CD4-positive, alpha-beta T cell treated with Interleukin-2 at 100 ng/mL for 4 hours (primary cell): ENCODE measurements at places on chromosomes 13 and 19.

GRCh38 chr19:44438441-44438840, 9.8 kb downstream of the ZNF229 start:
- DNase-seq: no peak

DNA sequence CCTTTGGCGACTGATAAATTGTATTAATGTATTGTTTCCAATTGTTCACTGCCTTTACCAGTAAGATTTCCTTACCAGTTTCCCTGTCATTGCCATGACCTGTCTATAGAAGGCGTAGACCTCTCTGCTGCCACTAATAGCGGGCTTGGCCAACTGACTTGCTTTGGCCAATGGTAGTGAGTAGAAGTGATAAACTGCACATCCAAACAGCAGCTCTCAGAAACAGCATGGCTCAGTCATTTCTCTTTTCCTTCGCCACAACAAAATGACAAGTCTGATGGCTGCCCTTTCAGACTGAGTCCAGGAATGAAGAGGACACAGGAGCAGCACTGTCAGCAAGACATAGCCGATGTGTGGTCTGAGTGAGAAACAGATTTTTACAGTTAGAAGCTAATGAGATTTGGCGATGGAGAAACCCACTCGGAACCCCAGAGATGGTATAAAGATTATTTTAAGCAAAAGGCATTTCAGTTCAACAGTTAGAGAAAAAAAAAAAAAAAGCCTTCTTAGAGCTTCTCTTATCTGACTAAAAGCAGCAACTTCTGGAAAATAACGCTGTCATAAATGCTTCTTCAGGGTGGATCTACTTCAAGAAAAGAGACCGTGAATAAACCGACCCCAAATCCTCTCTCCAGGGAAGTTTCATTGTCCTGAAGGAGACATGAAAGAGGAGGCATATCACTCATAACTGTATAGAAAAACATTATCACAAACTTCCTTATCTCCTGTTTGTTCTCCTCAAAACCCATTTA, 42.0 kb upstream of the TM9SF2 start:
- DNase-seq: no peak

DNA sequence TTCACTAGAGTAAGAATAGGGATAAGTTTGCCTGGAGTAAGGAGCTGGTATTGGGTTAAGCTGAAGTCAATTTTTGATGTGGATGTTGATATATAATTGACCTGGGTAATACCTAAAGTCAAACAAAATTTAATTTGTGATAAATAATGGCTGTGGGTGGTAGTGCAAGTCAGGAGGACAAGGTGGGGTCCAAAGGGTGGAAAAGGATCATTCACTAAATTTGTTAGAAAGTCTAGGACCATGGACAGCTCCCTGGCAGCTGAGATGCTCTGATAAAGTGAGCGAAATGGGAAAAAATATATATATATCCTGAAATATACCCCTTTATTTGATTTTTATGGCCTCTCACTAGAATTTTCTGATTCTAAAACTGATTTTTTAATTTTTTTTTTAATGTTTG, 463.5 kb downstream of the GPC6 start:
- DNase-seq: no peak

DNA sequence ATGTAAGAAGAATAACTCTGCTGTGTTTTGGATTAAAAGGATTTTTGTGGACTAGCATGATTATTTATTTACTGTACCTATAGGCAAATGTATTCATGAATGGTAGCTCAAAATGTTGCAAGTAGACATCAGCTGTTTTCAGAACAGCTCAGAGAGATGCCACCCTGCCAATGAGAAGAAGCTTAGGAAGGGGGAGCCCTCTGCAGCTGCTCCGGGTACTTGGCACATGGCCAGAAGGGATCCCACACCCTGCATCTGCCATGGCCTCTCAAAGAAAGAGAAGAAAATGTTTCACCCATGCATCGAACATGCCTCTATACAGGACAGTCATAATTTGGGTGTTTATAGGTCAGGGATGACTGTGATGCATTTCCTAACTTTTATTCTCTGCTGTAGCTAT, 30.5 kb upstream of the MBNL2 start:
- no peak for DNase-seq

GRCh38 chr19:45939792-45940514, 25.4 kb upstream of the NANOS2 start:
- no peak for DNase-seq

GRCh38 chr13:80665792-80666333, 324.9 kb upstream of the SPRY2 start:
- DNase-seq: no peak

GRCh38 chr13:113869263-113869662, 5.4 kb upstream of the GAS6 start:
- DNase-seq: no peak

- DNase-seq: no peak
Measured at GRCh38 chr13:77836423-77836822, 82.2 kb downstream of the EDNRB start.

DNA sequence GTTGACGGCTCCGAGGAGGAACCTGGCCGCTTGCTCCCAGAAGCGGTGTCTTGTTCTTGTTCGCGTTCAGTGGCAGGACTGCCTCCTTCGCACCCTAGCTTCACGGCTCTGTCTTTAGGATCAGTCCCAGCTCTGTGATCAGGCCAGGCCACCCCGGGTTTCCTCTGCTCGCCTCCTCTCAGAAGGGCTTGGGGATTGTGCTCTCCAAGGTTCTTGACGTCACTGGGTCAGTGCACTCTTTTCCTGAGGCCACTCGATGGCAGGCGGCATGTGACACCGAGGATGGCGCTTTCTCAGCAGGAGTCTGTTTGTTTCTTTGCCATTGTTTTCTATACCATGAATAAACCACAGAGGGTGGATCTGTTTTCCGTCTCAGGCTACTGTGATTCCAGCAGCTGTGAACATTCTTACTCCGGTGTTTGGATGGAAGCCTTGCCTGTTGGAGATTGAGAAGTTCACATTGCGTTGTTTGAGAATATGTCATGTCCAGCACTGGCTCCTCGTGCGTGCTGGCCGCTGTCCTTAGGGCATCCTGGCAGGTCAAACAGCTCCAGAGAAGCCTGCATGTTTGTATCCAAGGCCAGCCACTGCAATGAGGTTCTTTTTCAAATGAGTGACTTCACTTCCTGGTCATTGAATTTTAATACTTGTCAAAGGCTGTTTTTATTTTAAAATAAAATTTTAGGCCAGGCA, 44.5 kb downstream of the SLC7A9 start:
- DNase-seq: no peak

- no peak for DNase-seq
Measured at GRCh38 chr19:16022681-16023080, 53.6 kb upstream of the TPM4 start.

GRCh38 chr13:42279986-42280385, 8.0 kb downstream of the AKAP11 start:
- DNase-seq: no peak

DNA sequence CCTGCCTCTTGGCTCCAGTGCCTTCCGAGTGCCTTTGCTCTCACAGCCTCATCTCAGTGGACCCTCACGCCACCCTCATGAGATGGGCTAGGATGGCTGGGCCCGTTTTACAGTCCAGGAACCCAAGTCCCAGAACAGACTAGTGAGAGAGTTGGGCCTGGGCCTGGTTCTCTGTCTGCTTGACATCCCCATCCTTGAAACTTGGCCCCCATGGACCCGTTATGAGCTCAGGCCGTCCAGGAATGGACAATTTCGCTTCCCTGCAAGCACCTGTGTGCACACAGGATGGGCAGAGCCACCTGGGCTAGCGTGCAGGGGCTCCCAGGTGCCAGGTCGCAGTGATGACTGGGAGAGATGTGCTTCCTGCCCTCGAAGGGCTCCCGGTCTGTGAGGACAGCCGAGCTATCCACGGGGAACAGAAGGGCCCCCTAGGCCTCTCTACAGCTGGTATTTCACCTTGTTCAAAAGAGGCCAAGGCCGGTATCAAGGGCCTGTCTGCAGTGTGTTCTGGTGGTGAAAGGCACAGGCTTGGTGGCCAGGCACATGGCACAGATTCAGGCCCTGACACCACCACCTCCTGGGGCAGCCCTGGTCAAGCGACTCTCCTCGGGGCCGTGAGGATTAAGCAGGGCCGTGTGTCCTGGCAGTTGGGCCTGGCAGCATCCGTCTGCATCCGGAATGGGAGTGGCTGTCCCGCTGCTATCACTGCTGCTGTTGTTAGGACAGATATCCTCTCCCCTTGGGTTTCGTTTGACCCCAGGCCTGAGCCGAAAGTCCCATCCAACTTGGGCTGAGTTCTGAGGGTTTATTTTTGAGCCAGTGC, 38.9 kb downstream of the CAPN12 start:
- DNase-seq: no peak

DNA sequence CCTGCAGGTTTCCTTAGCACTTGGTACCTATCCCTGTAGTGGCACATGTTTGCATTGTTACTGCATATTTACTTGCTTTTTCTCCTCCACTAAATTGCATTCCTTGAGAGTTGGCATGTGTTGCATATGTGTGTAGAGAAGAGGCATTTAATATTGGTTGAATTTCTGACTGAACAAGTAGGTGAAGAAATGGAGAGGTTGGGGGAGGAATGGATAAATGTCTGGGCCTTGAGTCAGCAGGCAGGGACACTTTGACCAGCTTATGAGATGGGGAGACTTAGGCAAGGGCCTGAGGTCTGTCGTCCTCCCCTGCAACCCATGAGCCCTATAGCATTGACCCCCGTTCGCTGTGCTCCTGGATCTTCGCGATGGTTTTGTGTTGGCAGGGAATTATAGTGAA, 2.0 kb upstream of the GPR18 start:
- no peak for DNase-seq

DNA sequence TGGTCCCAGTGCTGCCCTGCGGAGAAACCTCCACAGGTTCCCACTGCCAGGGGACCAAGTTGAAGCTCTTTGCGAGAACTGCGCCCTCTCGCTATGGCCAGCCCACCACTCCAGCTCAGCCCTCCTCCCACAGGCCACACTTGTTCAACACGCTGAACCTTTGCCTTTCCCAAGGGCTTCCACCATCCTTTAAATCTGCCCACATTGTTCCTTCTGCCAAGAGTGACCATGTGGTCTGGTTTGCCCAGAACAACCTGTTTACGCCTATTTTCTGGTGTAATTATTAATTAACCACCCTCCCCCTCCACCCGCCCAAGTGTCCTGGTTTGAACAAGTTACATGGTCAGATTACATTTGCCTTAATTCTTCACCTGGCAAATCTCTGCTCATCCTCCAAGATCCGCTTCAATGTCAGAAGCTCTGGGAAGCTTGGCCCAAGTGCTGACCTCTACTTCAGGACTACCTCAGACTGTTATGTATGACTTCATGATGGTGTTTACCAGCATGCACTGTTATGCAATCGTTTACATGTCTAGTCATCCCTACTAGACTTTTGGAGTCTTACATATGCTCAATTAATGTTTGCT, 12.0 kb upstream of the USP12 start:
- no peak for DNase-seq

GRCh38 chr13:90613076-90613795, 734.3 kb upstream of the MIR17HG start:
- no peak for DNase-seq

- no peak for DNase-seq
Measured at GRCh38 chr13:107005577-107005976, 437.6 kb upstream of the ARGLU1 start.

DNA sequence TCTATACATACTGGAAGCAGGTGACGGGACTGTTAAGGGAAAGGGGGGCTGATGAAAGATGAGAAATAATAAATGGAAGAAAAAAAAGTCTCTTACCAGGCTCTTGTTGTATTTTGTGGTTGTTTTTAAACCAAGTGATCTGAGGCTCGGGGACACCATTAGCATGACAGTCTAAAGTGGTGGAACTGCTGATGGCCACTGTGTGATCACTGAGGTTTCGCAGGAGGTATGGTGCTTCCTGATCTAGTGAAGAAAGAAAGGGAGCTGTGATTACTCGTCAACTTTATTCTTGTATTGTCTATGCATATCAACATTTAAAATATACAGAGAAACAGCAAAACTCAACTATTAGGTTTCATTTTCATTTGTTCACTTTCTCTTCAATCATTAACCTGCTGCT, 110.1 kb downstream of the FLT1 start:
- DNase-seq: no peak

GRCh38 chr13:113411216-113412023, 41.9 kb downstream of the ADPRHL1 start:
- DNase-seq: no peak

- no peak for DNase-seq
Measured at GRCh38 chr13:34681405-34681955, 260.6 kb upstream of the NBEA start.

DNA sequence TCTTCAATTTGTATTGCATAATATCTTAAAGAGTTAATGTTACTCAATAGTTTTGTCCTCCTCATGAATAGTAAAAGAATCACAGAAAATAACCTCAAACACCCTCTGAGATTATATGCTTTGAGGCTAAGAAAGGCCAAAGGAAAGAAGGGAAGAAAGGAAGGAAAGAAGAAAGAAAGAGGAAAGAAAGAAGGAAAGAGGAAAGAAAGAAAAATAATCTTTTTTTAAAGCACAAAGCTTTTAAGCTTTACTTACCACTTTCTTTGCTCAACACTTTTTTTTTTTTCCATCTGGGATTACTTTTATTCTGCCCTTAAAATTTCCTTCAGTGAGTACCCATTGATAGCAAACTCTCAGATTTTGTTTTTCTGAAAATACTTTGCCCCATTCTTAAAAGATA, 369.1 kb downstream of the FGF9 start:
- DNase-seq: no peak

DNA sequence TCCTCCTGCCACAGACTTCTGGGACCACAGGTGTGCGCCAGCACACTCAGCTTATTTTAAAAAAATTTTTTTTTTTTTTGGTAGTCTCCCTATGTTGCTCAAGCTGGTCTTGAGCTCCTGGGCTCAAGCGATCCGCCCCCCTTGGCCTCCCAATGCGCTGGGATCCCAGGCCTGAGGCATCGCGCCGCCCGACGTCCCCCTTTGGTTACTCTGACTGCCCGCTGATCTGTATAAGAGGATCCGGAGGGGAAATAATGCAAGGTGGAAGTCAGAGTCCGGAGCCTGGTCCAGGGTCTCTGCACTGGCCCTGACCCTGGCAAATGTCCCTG, 486 bp upstream of the ZNF805 start:
- no peak for DNase-seq

DNA sequence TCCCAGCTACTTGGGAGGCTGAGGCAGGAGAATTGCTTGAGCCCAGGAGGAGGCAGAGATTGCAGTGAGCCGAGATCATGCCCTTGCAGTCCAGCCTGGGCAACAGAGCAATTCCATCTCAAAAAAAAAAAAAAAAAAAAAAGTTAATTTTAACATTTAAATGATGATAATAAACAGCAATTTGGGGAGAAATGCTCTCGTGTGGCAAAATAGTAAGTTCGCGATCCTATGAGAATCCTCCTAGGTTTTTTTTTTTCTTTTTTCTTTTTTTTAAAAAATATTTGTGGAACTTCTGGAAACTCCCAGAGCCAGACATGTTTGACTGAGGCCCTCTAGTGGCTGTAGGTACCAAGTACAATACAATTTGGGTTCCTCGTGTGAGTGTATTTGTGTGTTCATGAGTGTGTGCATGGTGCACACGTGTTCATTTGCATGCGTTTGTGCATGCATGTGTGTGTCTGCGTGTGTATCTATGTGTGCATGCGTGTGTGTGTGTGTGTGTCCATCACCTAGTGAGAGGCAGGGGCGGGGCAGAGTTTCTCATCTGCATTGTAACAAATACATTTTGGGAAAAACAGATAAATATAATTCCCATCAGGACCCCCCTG, 31.2 kb downstream of the TMPRSS9 start:
- peak; percentile 71 for DNase-seq

GRCh38 chr13:78993792-78994191, 334.8 kb upstream of the OBI1 start:
- no peak for DNase-seq
